Ovary (tissue), 10 donors: ENCODE measurements at places on chromosomes 13 and 19. TPM values are rescaled to one million over a fixed set of nuclear protein-coding genes. Genes with fewer than 3 reads are reported as not detected.

- no peak for DNase-seq
Measured at GRCh38 chr13:37187621-37188020, 82.2 kb upstream of the CSNK1A1L start.

Gene OR10H1
- total RNA-seq: not detected

Gene ARHGAP45
- 3.0 TPM for total RNA-seq

DNA sequence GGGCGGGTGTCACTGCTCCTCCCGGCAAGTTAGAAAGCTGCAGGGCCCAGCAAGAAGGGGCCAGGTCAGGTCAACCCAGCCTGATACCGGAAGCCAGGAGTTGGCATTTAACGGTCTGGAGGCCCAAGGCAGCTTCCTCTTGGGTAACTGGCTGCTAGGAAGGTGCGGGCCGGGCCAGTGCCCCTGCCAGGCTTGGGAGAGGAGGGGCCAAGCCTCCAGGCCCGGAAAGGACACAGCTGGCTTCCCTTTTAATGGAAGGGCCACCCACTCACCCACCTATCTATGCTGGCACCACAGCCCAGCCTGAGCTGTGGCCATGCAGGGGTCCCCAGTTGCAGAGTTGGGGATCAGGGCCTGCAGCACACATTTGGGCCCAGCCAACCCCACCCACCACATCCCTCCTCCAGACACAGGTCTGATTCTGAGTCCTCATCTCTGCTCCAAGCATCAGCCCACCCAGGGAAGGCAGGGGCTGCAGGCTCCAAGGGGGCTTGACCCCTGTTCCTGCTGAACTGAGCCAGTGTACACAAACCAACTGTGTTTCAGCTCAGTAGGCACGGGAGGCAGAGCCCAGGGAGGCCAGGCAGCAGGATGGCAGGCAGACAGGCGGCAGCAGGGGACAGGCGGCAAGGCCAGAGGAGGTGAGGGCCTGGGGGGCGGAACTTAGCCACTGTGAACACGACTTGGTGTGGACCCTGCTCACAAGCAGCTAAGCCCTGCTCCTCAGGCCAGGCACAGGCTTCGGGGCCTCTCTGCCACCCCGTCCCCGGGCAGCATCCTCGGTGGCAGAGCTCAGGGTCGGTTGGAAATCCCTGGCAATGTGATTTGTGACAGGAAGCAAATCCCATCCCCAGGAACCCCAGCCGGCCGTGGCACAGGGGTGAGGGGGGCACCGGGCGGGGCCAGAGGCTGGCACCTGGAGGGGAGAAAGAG, 40.8 kb downstream of the ZSWIM4 start:
- peak; percentile 44 for DNase-seq

DNA sequence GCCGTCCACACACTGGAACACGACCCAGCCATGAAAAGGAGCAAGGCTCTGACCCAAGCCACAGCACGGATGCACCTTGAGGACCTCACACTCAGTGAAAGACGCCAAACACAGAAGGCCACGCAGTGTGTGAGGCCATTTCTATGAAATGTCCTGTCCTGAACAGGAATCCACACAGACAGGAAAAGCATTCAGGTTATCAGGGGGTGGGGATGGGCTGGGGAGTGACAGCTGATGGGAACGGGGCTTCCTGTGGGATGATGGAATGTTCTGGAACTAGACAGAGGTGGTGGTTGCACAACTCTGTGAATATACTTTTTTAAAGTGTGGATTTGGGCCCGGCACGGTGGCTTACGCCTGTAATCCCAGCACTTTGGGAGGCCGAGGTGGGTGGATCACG, 30.6 kb downstream of the GPX4 start:
- DNase-seq: no peak

- no peak for DNase-seq
Measured at GRCh38 chr13:24842549-24843274, 78.7 kb downstream of the RNF17 start.

- DNase-seq: no peak
Measured at GRCh38 chr19:13622766-13623715, 116.8 kb upstream of the CACNA1A start.

Gene UGGT2
- total RNA-seq: 41.7 TPM

GRCh38 chr13:77511552-77511951, 24.0 kb upstream of the SCEL start:
- no peak for DNase-seq

DNA sequence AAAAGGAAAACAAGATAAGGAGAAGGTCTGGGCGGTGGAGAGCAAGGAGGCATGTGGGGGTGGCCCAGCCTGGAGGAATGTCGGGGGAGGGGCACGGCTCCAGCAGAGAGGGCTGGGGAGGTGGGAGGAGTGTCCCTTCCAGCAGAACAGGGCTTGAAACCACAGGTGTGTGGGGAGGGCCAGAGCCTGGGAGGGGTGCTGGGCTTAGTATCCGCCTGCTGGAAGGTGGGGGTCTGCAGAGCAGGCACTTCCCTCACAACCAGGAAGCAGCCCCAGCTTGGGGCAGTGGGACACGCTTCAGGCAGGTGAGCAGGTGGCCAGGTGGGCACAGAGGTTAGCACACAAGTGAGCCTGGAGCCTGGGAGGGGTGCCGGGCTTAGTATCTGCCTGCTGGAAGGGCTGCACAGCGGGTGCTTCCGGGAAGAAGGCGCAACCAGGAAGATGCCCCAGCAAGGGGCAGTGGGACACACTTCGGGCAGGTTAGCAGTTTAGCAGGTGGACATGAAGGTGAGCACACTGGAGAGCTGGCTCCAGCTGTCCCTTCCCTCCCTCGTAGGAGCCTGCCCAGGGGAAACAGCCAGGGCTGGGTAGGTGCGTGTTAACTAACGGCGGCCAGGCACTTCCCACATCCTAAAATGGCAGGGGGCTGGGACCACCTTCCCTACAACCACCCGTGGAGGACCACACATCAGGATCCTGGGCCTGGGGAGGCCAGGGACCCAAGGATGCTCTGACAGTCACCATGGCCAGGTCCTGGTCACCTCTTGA, 3.0 kb downstream of the GAS6 start:
- DNase-seq: peak; percentile 51

Gene OLFM4
- total RNA-seq: 0.13 TPM

Gene TMEM150B
- total RNA-seq: 3.9 TPM

GRCh38 chr19:8023371-8023770, 17.9 kb upstream of the ELAVL1 start:
- DNase-seq: no peak

Gene ELSPBP1
- total RNA-seq: not detected

GRCh38 chr13:30745906-30746686, 10.8 kb downstream of the ALOX5AP start:
- DNase-seq: no peak

Gene HNRNPA1L2
- total RNA-seq: 8.5 TPM

DNA sequence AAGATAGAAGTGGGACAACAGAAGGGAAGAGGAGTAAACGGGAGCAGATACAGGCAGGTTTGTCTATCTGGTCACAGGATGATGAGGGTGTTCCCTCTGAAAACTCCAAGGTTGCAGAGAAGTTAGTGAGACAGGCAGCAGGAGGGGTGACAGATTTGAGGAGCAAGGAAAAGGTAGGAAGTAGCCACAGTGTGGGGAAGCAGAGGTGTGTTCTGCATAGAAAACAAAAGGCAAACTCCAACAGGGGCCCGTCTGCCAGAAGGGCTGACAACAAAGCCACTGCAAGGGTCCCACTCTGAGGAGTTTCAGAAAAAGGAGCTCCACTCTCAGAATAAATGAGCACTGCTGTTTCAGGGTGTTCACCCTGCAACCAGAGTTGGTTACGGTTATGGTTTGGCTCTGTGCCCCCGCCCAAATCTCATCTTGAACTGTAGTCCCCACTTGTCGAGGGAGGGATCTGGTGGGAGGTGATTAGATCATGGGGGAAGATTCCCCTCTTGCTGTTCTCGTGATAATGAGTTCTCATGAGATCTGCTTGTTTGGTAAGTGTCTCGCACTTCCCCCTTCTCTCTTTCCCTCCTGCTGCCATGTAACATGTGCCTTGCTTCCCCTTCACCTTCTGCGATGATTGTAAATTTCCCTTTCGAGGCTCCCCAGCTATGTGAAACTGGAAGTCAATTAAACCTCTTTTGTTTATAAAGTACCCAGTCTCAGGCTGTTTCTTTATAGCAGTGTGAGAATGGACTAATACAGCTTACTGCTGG, 32.1 kb downstream of the SMAD9 start:
- no peak for DNase-seq

GRCh38 chr19:10222201-10222890, 8.8 kb downstream of the S1PR2 start:
- DNase-seq: no peak

Gene CEACAM7
- 0.55 TPM for total RNA-seq

GRCh38 chr19:31168106-31168625, 181.1 kb downstream of the TSHZ3 start:
- DNase-seq: no peak

DNA sequence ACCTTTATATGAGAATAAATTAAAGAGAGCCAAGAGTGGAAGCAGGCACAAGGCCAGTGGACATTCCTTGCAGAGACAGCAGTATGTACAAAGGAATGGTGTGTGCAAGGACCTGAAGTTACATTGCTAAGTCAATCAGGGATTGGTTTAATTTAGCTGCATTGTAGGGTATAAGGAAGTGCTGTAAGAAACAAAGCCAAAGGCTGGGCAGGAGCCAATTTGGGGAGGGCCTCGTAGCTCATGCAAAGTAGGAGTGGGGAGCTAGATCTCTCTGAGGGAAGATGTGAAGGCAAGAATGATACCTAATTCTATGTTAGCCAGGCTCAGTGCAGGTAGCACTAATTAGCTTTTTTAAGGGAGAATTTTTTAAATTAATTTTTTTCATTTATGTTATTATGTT, 76.7 kb downstream of the SLAIN1 start:
- no peak for DNase-seq

GRCh38 chr13:49791711-49792549, 552 bp downstream of the KPNA3 start:
- DNase-seq: no peak

DNA sequence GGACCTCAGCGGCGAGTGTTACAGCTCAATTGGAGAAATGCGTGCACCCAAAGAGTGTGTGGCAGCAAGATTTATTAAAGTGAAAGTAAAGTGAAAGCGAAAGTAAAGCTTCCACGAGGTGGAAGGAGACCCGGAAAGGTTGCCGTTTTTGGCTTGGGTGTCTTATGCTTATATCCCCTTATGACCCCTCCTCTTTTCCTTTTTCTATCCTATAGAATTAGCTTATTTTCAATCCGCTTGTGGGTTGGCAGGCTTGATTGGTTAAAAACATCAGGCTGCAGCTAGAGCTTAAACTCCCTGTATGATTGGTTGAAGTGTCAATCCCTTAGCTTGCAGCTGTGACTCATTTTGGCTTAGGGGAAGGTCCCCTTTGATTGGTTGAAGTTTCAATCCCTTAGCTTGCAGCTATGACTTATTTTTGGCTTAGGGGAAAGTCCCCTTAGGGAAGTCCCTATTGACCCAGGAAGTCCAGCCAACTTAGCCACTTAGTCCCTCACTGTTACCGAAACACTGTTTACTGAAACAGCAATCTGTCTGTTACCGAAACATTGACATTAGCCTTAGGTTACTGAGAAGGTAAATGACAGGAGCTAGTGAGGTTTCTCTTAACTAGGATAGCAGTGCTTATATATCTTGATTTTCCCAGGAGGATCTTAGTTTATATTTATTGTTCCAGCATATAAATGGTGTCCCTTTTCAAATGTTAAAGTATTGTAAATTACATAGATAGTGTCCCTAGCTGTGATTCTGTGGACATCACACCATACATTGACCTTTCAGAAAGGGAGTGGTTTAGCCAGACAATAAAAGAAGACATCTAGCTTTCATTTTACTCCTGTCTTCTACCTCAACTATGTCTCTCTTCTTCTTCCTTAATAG, 575.8 kb downstream of the DACH1 start:
- peak; percentile 20 for DNase-seq

- no peak for DNase-seq
Measured at GRCh38 chr19:41543582-41543981, 32.4 kb upstream of the CEACAM21 start.

GRCh38 chr13:44930963-44931623, 58.2 kb downstream of the NUFIP1 start:
- DNase-seq: no peak

Gene WDR87
- total RNA-seq: not detected

- DNase-seq: no peak
Measured at GRCh38 chr13:108315991-108316390, 46.5 kb downstream of the TNFSF13B start.

- no peak for DNase-seq
Measured at GRCh38 chr19:12689581-12690216, 1.9 kb downstream of the GNG14 start.

DNA sequence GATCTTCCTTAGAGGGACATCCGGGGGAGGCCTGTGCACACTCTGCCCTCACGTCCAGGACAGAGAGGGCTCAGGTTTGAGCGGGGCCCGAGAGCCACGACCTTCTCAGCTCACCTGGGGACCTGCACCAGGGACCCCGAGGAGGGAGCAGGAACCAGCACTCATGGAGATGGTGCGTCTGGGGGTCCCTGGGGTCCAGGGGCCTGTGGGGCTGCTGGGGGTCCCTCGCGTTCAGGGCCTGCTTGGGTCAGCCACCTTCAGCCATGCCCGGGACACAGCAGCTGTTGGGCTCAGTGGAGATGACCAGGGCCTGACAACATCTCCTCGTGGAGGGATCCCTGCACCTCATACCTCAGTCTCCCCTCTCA, 47.1 kb downstream of the TMEM255B start:
- no peak for DNase-seq

Gene COL5A3
- 8.3 TPM for total RNA-seq

DNA sequence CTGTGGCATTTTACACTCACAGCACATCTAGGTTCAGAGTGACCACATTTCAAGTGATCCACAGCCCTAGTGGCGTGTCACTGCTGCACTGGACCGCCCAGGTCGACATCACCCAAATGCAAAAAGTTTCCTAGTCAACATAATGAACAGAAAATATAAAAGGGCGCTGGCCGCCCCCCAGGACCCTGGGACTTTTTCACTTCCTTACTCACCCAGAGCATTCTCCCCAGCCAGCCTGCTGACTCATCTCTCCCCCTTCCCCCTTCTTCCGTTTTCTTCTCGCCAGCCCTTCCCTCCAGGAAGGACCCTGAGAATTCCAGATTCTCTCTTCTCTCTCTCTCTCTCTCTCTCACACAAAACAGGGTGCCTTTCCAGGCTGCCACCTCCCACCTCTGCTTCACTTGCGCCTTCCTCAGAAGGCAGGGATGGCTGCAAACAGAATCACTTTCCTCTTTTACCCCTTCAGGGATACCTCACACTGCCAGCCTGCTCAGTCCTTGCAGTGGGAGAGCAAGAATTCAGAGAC, 21.0 kb upstream of the GRWD1 start:
- no peak for DNase-seq
